ENCODE measurements at places on chromosomes 5 and 9.

GRCh38 chr5:178466342-178466741 lies 123.9 kb downstream of the COL23A1 start:
- DNase-seq, result no peak

DNA sequence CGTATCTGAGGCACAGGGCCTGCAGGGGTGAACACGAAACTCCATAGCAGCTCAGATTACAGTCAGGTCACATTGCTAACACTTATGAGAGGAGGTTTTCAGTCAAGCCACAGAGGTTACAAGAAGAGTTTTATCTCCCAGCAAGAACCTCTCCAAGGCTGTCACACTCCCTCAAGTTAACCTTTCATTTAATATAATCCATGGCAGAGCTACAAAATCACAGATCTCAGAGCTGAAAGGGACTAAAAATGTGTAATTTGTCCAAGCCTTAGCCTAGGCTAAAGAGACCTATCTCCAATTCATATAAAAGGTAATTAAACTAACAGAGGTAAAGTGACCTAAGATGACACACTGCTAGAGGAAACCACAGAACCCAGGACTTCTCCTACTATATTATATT lies 57.2 kb downstream of the MLANA start:
- DNase-seq, result no peak

GRCh38 chr5:154118893-154119336 lies 71.6 kb upstream of the GALNT10 start:
- DNase-seq, result no peak

GRCh38 chr5:112784726-112785125 lies 47.0 kb downstream of the APC start:
- DNase-seq, result no peak

- no peak for DNase-seq
Measured at GRCh38 chr9:73038613-73039012, 85.8 kb upstream of the ALDH1A1 start.

DNA sequence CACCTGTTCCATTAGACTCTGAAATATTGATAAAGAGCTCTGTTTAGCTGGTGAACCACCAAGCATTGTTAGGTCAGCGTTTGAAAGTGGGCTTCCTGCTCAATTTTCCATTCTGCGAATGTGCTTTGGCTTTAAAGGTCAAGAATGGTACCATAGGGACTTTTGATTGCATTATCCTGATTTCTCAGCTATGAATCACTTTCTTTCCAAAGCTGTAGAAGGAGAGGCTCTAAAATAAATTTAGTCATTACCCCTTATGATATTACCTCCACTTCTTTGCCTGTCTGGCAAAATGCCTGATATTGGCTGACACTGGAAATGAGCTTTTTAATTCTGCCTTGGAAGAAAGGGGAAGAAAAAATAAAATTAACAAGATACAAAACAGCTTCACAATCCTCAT lies 237.2 kb upstream of the CTNND2 start:
- no peak for DNase-seq

- no peak for DNase-seq
Measured at GRCh38 chr5:67291066-67291465, 94.5 kb upstream of the CD180 start.

- DNase-seq, result no peak
Measured at GRCh38 chr9:104988539-104988938, 60.6 kb upstream of the ABCA1 start.

GRCh38 chr5:146778795-146779194 lies 99.8 kb downstream of the PPP2R2B start:
- DNase-seq, result no peak

- peak; percentile 71 for DNase-seq
Measured at GRCh38 chr5:150411245-150411979, 1.3 kb downstream of the CD74 start.

DNA sequence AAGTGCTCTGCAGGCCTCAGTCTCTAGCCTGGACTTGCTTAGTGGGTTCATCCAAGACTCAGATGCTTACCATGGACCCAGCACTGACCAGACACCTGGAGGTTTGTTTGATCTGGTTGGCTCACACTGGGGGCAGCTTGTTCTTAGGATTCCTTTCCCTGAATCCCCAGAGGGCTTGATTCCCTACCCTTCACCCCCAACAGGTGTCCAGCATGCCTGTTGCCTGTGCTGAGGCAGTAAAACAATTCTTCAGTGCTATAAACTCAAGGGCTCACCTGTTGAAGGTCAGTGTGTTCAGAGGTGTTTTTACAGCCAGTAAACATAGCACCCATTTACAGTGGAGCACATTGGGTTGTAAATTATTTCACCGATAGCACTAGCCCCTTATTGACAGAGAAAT lies 123.8 kb upstream of the KLF4 start:
- DNase-seq, result no peak

GRCh38 chr5:56172241-56172640 lies 60.9 kb downstream of the ANKRD55 start:
- no peak for DNase-seq

- DNase-seq, result no peak
Measured at GRCh38 chr9:68455451-68455850, 85.2 kb downstream of the TMEM252 start.

DNA sequence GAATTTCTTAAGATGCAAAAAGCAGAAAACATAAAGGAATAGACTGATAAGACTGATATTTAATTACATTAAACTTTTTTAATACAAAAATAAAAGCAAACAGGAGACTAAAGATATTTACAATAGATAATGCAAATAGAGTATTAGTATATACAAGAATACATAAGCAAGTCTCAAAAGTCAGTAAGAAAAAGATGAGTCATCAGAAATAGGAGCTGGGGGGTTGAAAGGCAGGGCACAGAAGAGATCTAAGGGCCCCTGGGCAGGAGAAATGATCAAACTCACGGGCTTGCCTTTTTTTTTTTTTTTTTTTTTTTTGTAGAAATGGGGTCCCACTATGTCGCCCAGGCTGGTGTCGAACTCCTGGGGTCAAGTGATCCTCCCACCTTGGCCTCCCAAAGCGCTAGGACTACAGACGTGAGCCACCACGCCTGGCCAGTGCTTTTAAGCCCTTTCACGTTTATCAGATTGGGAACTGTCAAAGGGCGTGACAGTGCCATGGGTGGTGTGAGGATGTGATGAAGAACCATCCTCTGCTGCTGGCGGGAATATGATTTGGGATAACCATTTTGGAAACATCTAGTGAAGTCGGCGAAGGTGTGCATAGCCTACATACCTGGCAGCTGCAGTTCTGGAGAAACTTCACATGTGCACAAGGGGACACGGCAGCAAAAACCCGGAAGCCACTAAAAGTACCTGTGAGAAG lies 126.1 kb downstream of the CACNA1B start:
- DNase-seq, result no peak

DNA sequence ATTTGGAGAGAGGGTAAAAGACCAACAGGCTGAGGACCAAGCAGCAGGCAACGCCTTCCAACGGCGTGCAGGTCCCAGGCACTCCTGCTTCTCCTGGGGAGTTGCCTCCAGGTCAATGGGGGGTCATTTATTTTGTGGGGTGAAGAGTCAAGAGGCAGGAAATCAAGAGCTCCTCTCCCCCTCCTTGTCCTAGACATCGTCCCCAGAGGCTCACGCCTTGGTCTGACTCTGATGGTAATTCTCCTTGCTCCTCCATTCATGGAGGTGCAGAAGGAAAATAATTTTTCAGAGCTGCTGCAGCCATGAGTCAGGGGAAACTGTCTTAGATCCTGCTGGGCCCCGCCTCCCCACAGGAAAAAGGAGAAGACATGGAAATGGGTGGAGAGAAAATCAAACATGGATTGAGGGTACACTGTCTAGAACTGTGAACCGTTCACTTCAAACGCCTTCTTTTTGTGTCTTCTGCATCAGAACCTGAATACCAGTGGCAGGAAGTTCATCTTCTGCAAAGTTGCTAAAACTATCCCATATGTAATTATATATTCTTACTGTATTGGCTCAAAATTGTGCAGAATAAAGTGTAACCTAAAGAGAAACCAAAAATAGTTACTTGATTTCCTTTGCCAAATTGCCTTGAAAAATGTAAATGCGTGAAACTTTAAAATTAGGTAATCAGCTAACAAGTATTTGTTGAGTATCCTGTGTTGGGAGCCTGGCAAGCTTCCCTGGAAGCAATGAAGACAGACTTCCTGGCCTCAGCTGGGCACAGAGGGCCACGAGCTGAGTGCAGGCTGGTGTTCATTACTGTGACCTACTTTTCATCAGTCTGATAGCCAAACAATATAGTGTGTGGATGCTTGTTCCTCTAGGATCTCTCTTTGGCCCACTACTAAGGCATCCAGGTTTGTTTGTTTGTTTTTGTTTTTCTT lies 142.0 kb downstream of the CMYA5 start:
- DNase-seq, result no peak

GRCh38 chr9:123486431-123486830 lies 130.4 kb downstream of the CRB2 start:
- no peak for DNase-seq

DNA sequence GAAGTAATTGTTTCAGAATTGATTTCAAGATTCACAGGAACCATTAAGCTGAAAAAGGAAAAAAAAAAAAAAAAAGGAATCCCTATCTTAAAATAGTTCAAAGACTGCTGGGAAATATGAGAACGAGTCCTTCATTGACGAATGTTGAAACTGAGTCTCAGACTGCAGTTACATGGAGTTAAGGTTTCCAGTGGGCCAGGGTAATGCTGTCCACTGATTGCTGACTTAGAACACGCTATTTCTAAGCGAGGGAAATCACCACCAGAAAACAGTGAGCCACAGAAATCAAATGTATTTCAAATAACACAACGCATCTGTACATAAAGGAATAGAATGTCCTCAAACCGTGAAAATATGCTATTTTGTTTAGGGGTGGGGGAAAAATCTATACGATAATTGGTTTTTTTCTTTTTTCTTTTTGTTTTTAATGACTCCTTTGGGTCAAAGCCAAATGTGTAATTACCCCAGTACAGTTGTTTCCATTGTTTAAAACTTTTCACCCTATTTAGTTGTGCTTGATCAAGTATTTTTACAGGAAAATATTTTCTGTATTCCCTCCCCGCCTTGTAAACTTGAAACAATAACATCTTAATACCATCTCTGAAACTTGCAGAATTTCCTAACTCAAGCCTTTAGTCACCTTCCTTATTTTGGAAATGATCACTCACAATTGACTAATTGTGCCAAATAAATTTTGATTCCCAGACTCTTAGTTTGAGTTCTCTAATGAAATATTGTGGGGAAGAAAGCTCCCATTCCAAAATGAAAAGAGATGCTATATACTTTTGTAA lies 208.3 kb downstream of the MCTP1 start:
- DNase-seq, result no peak

GRCh38 chr5:170361616-170362015 lies 27.6 kb downstream of the KCNMB1 start:
- DNase-seq, result no peak

GRCh38 chr5:72507231-72507906 lies at the start of gene ZNF366:
Gene ZNF366 (minus strand): TSS chr5:72507410. CDS start chr5:72461496, 45,914 bp downstream.
- DNase-seq, result no peak

DNA sequence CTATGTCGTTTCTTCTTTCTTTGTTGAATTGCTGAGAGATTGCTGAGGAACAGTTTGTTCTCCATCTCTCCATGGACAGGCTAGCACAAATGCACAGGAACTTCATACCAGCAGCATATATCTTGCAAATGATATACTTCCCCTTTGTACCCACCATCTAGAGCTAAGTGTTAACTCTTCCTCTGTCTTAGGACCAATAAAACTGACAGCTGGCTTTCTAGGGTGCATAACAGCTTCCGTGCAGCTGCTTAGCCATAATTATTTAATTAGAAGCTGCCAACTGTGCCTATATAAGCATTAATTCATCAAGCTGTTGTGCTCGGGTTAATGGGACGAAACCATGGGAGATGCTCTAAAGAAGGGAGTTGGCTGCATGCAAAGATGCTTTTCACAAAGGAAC lies 38.7 kb downstream of the KCTD16 start:
- no peak for DNase-seq

DNA sequence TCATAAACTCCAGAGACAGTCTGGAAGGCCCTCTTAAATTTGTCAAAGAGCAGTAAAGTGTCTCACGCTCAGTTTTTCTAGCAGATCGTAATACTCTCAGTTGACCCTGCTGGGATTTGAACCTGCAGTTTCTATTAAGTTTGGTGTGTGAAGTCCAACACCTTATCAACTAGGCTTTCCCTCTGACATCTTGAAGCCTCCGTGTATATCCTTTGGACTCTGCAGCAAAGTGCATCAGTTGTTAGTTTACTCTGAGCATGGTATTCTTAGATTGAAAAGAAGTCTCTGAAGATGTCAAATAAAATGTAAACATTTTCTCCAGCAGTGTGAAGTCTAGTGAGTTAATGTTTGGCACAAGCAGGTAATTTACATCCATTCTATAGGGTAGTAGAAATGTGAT lies 2.4 kb downstream of the FUBP3 start:
- no peak for DNase-seq
